HL-60 (cell line): ENCODE measurements at places on chromosomes 4 and X.

- DNase-seq: no peak
Observed at GRCh38 chrX:111116666-111117065, 20.7 kb downstream of the PAK3 start.

GRCh38 chr4:81811562-81812293 lies 340.0 kb upstream of the RASGEF1B start:
- no peak for DNase-seq

DNA sequence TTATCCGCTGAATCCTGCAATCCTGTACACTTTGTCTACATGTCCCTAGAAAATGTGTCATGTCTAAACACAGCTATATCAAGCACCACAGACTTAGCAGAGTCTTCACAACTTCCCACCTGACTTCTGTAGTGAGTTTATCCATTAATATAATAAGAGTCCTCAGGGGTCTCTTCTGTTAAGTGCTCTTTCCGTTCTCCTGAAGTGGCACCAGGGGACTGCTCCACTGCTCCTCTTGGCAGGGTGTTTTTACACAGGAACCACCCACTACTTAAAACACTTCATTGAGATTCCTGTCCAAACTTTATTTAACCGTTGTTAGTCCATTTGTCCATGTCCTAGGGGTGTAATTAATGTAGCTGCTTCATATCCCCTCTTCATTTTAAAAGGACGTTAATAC lies 1000.4 kb downstream of the STPG2 start:
- no peak for DNase-seq

GRCh38 chr4:180564448-180564847 lies 1678.8 kb upstream of the TENM3 start:
- no peak for DNase-seq

- no peak for DNase-seq
Observed at GRCh38 chr4:184958923-184959210, 59.4 kb upstream of the HELT start.

DNA sequence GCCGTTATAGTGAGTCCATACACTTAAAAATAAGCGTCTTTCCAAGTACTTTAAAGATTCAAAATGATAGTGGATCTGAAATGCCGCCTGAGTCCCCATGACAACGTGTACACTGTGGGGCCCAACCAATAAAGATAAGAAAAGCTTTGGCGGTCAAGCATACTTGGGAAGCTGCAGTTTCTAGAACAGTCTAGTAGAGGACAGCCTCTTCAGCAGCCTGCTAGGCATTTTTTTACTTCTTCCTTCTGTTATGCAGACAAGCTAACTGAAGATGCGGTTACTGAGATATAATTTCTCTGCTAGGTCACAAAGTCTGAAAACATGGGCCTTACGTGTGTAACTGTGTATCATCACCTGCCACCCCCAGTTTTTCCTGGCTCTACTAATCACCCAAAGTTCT lies 402 bp upstream of the UPRT start:
- DNase-seq: no peak
